ENCODE measurements at places on chromosomes 1 and 21.

DNA sequence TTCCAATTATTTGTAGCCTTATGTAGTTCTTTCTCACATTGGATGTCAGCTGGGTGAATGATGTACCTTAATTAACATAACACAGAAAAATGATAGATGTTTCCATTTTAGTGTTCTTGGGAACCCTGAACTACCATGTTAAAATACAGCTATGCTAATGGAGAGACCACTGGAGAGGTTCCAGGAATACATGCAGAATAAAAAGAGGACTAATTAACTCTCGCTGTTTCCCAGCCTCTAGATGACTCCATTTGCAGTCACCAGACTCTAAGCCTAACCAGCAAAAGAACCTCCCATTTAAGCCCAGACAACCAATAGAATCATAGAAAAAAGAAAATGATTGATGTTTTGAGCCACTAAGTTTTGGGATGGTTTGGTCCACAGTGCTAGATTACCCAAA, 36.2 kb downstream of the CLCA4 start:
- no peak for DNase-seq

- DNase-seq: no peak
These were observed 76.7 kb downstream of the ASH1L start for GRCh38 chr1:155485945-155486344.

- DNase-seq: no peak
These were observed 4.0 kb downstream of the TOMM40L start for GRCh38 chr1:161229896-161230295.

DNA sequence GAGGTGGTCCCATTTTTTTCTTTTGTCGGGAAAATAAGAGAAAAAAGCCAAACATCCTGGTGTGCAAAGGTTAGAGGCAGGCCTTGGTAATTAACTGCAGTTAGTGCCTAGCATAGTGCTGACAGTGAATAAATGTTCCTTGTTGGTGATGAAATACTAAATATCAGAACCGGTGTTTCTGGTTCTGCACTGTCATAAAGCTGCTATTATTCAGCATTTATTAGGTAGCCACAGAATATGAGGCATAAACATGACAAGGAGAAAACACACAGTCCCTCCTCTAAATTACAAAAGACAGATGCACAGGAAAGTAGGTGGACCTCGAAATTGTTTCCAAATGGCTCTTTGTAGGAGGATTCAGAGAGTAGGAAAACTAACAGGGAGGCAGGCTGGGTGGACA, 122.0 kb upstream of the ADGRL2 start:
- DNase-seq: no peak

DNA sequence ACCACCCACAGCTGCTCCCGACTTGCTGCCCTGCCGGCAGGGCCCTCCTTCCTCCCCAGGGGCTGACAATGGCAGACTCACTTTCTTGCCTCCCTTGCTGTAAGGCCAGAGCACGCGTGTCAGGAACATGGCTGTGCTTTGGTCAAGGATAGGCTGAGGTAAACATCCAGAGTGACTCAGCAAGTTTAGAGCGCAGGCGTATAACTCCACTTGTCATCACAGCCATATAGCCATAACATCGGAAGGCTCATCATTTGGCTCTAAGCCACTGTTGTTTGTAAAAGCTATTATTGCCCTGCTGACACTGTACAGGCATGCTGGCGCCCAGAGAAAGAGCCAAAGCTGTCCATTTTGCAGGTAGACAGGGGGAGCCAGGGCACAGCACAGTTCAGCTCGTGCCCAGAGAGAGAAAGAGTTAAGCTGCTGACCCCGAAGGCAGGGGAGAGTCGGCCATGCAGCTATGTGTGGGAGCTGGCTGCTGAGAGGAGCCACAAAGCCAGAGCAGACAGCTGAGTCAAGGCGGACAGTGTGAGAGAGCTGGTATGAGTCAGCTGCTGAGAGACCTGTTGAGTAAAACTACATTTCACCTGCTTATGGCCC, 60.6 kb downstream of the GNG4 start:
- DNase-seq: no peak

DNA sequence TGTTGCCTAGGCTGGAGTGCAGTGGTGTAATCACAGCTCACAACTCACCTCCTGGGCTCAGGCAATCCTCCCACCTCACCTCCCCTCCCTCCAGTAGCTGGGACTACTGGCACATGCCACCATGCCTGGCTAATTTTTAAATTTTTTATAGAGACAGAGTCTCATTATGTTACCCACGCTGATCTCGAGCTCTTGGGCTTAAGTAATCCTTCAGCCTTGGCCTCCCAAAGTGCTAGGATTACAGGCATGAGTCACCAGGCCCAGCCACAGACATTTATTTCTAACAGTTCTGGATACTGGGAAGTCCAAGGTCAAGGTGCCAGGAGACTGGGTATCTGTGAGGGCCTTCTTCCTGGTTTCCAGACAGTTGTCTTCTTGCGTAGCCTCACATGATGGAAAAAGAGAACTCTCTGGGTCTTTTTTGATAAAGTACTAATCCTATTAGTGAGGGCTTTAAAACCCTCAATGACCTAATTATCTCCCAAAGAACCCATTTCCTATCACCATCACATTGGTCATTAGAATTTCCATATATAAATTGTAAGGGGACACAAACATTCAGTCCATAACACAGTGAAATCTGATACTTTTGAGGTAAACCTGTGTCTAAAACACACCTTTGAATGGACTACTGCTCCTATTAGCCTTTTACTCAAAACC, 67.9 kb downstream of the PHACTR4 start:
- DNase-seq: no peak

- DNase-seq: no peak
These were observed 3.0 kb downstream of the HLX start for GRCh38 chr1:220882061-220882891.

DNA sequence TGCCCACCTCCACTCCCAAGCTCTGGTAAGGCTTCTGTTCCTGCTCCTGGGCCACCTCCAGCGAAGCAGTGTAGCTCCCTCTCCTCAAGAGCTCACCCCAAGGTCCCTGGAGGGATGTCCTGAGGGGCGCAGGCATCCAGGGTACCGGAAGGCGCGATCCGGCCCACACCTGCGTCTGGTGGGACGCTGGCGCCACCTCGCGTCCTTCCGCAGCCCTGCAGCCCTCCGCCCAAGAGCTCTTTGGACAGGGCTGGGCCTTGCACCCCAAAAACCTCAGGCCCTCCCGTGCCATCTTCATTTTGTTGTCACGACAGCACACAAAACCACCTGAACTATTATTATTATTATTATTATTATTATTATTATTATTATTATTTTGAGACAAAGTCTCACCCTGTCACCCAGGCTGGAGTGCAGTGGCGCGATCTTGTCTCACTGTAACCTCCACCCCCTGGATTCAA, 49.2 kb upstream of the PAX7 start:
- DNase-seq: peak; percentile 35

DNA sequence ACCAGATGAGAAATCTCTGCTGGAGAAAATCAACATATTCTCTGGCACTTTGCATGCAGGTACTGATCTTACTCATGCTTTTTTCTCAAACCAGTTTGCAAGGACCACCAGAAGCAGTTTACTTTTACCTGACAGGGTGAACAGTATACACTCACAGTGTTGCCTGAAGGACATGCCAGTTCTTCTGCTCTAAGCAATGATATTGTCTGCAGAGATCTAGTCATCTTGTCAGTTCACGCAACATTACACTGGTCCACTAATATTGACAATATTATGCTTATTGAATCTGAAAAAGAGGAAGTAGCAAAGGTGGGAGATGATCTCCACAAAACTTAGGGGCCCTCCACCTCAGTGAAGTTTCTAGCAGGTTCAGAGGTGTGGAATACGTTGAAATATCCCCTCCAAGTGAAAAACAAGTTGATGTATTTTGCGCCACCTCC, 3.8 kb upstream of the S100B start:
- no peak for DNase-seq

- no peak for DNase-seq
These were observed 150.9 kb downstream of the PHTF1 start for GRCh38 chr1:113608399-113608798.

DNA sequence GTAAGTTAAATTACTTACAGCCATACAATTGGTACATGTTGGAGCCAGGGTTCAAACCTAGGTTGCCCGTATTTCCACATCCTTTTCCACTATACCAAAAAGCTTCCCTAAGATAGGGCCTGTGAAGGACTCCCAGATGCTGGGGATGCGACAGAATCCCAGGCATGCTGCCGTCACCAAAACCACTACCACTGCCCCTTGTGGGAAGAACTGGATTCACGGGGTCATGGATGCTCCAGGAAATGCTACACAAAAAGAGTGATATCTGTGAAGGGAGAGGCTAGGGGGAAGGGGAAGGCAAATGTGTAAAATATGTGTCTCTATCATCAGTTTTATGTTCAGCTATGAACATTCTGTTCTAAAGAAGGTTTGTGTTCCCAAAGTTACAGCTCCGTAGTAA, 133.9 kb upstream of the IVNS1ABP start:
- DNase-seq: no peak

- no peak for DNase-seq
These were observed 274.0 kb upstream of the KIAA0040 start for GRCh38 chr1:175466556-175466955.

GRCh38 chr1:234544087-234544579, 65.2 kb upstream of the TARBP1 start:
- DNase-seq: peak; percentile 60

DNA sequence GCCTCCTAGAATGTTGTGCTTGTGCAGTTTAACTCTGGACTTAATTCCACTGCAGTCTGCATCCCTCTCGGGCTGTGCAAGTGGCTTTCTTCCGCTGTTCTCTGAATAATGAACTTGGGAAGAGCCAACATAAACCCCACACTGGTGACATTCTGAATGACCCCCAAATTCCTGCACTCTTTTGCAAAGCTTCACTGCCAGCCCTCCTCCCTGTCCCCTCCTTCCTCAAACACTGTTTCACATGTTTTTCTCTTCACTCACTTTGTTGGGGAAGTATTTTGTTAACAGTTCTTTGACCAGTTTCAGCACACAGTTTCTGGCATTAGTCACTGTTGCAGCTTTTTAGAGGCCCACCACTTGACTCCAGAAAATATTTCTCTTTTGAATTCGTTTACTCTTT, 39.7 kb downstream of the GNG12 start:
- DNase-seq: no peak
